ENCODE measurements at places on chromosomes 16 and 17.

- no peak for DNase-seq
Observed at GRCh38 chr16:65301029-65301428, 179.2 kb upstream of the CDH11 start.

DNA sequence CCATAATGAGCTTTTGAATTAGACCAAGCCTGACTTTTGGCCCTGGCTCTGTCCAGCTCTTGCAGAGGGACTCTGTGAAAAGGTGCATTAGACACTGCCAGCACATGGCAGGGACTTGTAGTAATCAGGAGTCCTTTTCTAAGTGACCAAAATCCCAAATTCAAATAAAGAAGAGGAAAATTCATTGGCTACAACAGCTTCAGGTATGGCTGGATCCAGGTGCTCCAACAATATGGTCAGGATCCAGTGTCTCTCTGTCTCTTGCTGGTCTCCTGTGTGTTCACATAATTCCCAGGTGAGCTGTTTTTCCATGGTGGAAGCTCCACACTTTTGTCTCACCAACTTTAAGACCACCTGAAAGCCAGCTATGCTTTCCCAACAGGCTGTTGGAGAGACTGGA lies 358.8 kb upstream of the TNRC6C start:
- no peak for DNase-seq

DNA sequence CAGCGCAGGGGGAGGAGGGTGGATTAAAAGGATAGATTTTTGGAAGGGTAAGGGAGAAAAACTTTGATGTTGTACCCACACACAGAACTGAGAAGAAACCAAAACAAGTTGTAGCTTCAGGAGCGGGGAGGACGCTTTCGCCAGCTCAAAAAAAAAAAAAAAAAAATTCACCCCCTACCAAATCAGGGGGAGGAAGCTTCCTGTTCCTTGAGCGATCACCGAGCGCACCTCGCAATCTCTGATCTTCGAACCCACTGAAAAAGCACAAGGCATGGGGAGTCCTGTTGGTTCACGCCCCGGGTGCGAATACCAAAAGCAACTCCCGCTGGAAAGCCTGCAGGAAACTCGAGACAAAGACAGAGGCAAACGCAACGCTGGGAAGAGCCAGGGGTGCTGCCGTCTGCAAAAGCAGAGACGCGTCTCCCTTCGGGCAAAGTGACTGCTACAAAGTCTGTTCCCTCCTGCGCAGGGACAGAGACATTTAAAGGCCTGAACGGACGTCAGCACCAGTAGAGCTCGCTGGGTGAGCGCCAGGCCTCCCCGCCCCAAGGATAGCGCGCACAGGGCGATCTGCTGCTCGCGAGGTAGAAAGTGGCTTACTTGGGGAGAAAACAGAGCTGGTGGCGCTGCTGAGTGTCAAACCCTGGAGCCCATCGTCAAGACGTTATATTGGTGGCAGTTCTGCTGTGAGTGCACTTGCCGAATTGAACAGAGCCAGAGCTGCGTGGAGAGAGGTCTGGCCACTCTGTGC lies 190.4 kb downstream of the USP22 start:
- peak; percentile 29 for DNase-seq

GRCh38 chr16:82865412-82865811 lies 238.6 kb downstream of the CDH13 start:
- DNase-seq, result no peak

DNA sequence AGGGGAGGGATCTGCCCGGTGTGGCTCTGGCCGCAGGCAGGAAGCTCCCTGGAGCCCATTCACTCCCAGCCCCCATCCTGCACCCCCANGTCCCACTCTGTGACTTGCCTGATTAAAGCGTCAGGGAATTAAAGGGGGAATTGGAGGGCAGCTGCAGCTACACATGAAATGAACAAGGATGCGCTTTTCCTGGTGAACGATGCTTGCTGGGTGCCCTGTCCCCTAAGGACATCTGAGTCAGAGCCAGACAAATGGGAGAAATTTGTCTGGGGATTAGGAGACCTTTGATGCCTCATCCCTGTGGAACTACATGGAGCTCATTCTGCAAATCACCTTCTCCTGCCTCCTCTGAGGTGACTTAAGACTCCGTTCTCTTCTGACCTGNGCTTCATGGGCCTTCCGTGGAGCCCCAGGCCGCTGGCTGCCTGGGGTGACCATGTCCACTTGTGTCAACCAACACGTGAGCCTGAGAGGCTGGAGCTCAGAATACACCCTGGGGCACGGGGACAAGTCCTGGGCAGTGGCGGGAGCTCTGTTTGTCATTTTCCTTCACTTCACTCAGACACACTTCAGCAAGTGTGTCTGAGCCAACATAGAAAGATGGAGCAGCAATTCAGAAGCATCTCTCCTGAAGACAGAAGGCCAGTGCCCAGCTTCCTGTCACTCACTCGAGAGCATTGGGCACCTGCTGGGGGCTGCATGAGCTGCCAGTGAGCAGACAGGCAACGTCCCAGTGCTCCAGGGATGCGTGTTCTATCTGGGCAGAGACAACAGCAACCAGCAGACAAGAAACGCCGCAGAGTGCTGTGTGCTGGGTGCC lies 54.1 kb downstream of the METRNL start:
- DNase-seq, result no peak

DNA sequence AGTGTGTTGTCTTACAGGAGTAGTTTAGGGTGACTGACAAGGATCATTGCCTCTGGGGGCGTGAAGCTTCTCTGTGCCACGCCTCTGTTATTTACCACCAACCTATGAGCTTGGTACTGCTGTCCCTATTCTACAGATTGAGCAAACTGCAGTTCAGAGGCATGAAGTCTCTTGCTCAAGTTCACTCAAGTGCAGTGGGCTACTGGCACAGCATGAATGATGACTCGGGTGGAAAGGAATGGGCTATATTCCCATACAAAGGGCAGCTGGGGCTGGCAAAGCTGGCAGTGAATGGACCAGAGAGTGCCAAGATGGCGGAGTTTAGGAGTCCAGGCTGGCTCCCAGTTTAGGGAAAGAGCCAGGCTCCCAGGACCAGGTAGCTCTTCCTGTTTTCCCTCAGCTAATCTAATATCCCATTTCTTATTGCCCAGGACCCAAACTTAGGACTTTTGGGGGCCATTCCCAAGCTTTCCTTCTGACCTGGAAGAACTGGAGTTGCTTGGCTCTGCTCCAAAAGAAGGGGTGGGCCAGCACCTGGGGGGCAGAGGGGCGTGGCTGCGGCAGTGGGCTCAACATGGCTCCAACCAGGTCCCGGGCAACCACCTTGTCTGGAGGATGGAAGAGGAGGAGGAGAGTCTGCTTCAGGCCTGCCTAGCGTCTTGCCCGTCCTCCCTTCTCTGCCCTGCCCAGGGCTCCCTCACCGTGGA lies 12.9 kb downstream of the PLK1 start:
- peak; percentile 13 for DNase-seq

GRCh38 chr17:49494986-49495841 lies at the start of gene NGFR:
NGFR (plus strand) TSS chr17:49495293; CDS start chr17:49495418, 125 bp downstream.
- peak; percentile 52 for DNase-seq

DNA sequence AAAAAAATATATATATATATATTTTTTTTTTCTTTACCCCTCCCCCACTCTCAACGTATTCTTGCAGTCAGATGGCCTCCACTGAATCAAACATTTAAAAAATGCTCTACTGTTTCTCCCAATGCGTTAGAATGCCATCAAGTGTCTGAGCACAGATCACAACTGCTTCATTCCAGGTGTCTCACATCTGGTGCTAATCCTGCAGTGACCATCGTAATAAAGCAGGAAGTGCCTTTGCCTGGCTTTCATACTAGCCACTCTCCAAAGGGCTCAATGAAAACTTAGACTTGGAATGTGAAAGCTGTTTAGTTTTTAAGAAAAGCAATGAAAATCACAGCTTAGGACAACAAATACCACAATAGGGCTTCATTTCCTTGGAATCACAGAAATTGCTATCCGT lies 37.2 kb downstream of the SKAP1 start:
- no peak for DNase-seq

- no peak for DNase-seq
Observed at GRCh38 chr16:65124596-65124995, 2.7 kb upstream of the CDH11 start.

GRCh38 chr16:24681793-24682192 lies 47.7 kb upstream of the TNRC6A start:
- DNase-seq, result no peak

DNA sequence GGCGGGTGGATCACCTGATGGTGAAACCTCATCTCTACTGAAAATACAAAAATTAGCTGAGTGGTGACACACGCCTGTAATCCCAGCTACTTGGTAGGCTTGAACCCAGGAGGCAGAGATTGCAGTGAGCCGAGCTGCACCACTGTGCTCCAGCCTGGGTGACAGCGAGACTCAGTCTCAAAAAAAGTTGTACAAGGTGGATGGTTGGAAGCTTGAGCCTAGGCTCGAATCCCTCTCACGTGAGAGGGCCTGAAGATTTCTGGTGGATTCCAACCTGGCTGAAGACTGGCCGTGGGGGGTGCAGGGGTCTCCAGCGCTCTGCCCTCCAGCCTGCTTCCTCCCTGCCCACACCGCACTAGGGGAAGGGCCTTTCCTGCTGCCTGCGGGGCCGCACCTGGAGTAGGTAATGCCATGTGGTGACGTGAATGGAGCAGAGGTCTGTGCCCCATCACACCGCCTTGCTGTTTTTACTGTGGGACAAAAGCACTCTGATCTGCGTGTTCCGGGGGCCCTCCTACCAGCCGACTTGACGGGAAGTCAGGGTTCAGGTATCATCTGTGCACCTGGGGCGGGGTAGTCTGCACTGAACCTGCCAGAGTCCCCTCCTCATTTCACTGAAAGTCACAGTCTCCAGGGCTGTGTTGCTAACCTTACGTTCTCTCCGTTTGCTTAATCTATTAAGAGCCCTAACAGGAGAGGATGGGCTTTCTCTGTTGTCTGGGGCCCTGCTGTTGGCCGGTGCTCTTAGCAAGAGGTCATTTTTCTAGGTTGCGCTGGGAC lies 4.2 kb downstream of the RPL13 start:
- DNase-seq, result peak; percentile 25

- no peak for DNase-seq
Observed at GRCh38 chr17:70848785-70849184, 679.5 kb downstream of the KCNJ2 start.

- DNase-seq, result no peak
Observed at GRCh38 chr17:36124879-36125824, 21.5 kb downstream of the CCL4 start.

DNA sequence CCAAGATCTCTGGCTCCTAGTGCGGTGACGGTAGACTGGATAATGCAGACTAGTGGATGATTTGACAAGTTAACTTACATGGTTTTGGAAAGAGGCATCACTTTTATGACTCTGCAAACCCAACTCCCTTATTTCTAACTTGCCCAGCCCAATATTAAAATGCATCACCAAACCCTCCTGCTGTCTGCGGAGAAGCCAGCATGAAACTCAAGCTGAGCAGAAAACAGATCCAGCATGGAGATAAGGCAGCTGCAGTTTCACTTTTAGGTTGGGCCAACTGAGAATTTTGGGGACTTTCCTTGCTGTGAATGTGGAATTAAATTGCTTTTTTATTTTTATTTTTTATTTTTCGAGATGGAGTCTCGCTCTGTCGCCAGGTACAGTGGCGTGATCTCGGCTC lies 27.8 kb downstream of the CDH1 start:
- DNase-seq, result no peak

DNA sequence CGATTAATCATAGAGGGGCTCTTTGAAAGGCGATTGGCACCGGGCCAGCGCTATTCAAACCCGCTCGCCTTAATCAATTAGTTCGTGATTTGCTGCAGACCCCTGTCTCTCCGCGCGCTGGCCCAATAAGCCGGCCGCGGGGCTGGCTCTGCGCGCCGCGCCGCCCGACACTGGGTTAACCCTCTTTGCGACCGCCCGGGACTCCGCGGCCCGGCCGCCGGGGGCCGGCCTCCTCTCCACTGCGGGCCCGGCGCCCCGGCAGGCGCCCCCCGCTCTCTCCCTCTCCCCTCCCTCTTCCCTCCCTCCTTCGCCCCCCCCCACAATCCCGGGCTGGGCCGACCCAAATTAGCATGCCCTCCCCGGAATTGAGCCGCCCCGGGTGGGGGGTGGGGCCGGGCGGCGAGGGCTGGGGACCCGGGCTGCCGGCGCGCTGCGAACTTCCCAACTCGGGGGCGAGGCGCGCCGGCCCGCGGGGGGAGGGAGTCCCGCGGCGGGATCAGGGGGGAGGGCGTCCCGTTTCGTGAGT lies 428 bp upstream of the SALL1 start:
- no peak for DNase-seq

GRCh38 chr16:67546761-67547422 lies 15.4 kb upstream of the CTCF start:
- DNase-seq, result peak; percentile 52

DNA sequence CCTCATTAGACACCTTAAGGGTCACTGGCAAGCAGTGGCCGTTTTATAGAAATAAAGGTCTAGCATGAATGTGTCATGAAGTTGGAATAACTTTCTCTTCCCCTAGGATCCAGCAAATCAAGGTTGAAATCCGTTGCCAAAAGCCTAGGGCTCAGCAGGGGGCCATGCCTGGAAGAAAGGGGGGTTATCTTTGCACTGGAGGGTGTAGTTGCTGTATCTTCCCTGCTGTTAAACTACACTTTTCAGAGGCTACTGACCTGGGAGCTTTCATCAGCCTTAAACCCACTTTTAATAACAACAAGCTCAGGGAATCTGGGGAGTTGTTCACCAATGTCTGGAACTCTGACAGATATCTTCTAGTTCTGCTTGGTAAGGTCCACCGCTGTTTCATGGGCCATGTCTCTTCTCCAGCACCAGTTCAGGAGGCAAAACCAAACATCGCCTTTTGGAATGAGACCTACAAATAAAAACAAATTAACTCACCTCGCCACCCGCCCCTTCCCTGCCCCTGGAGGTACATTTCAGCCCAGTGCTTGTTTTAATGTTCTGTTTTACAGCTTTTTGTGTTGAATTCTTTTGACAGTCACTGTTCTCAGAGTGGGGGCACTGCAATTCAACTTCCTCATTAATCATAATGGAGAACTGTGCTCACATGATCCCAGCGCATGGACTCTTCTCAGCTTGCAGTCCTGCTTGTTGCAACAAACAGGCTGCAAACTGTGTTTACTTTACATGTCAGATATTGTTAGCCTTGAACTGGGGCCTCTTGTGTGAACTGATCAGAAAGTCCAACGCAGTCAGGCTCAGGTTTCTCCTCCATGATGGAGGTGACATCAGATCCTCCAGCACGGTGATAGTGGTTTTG lies 508.7 kb downstream of the KCNJ2 start:
- no peak for DNase-seq

- no peak for DNase-seq
Observed at GRCh38 chr17:82978765-82979349, 100.6 kb upstream of the METRNL start.

Measured in SW480 (cell line).